Stimulated activated naive CD8-positive, alpha-beta T cell treated with anti-CD3 and anti-CD28 coated beads, Interleukin-15, Interleukin-2, amounts not matched to agents 100 U/mL and 50 U/mL, for 24 hours (primary cell): ENCODE measurements at places on chromosomes 1 and 21.

DNA sequence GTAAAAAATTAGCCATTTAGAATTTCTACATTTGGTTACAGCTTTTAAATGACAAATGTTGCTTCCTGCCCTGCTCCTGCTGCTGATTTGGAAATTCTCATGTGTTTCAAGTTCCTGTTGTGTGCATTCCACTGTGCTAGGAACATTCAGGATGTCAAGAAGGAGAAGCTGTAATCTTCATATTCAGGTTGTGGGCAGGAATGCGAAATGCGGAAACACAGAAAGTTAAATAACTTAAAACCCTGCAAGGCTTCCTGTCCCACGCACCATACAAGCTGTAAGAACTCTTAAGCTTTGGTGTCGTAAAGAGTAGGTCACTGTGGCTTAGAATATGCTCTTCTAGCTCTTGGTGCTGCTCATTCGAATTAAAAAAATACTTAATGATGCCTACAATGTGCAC is 52.6 kb downstream of the S100B start:
- no peak for DNase-seq

DNA sequence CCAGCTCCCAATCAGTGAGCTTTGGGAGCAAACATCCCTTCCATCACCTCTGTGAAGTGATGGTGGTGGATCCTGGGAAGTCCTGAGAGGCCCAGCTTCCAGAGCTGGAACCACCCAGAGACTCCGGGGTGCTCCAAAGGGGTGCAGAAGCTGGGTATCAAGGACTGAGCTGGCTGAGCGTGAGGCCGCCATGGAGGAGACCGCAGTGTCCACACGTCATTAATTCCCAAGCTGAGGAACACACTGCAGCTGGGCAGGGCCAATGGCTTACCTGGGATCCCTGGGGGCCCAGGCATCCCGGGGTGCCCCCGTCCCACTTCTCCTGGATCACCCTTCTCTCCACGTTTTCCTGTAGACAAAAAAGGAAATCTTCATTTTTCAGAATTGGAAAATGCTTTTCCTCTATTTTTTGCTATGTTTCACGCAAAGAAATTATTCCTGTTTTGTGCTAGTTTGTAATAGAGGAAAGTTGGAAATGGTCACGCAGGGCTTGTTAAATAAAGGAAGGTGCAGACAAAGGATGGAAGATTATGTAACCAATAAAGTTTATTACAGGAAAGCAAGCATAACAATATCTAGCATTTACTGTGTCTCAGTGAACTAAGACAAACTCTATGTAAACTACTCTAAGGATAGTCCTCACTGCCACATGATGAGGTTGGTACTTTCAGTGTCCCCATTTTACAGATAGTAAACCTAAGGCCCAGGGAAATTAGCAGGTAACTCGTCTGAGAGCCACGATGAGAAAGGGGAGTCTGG is 15.4 kb downstream of the COL9A2 start:
- no peak for DNase-seq

- DNase-seq, result no peak
Observed at GRCh38 chr21:26041431-26042180, 129.0 kb downstream of the APP start.

GRCh38 chr1:151706464-151707415 is 9.9 kb downstream of the CELF3 start:
- no peak for DNase-seq

GRCh38 chr1:118842452-118843201 is 145.5 kb downstream of the TBX15 start:
- no peak for DNase-seq

GRCh38 chr1:221788466-221788865 is 46.6 kb upstream of the DUSP10 start:
- no peak for DNase-seq

DNA sequence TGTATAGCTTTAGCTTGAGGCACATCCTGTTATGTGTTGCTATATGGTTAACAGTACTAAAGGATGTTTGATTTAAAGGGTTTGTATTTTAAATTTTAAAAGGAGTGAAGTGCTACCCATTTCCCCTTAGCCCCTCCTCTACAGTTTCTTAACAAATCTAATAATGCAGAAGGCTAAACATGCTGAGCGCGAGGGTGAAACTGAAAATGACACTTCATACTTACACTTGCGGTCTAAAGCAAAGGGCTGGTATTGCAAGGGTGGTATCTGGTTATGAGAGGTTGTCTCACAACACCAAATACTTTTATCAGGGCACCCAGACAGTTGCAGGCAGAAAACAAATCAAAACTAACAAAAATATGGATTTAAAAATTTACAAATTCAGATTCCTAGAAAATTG is 172.3 kb downstream of the SIPA1L2 start:
- no peak for DNase-seq

- no peak for DNase-seq
Observed at GRCh38 chr1:33163621-33164519, 18.0 kb downstream of the TRIM62 start.

DNA sequence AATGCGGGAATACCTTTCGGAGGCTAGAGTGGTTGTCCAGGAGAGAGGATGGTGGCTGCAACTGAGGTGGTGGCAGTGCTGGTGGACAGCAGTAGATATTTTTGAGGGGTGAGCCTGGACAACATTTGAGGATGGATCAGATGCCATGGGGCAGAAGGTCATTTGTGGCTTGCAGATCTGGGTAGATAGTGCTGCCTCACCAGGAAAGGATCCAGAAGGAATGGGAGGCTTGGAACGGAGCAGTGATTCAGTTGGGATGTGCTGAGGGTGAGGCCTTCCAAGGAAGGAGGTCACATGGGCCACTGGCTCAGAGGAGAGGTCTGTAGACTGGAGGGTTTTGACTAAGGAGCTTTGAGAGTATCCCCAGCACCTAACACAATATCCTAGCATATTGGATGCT is 110.8 kb upstream of the KAZN start:
- no peak for DNase-seq

- no peak for DNase-seq
Observed at GRCh38 chr1:114470681-114471080, 40.3 kb downstream of the TRIM33 start.

DNA sequence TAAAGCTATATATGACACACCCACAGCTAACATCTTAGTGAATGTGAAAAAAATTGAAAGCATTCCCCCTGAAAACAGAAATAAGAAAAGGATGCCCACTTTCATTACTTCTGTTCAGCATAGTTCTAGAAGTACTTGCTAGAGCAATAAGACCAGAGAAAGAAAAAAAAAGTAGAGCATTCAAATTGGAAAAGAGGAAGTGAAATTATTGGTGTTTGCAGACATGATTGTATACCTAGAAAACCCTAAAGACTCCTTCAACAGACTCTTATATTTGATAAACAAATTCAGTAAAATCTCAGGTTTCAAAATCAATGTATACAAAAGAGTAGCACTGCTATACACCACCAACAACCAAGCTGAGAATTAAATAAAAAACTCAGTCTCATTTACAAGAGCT is 1461.0 kb downstream of the AMY1C start:
- DNase-seq, result no peak

- peak; percentile 25 for DNase-seq
Observed at GRCh38 chr1:147245586-147246021, 3.1 kb downstream of the CHD1L start.

DNA sequence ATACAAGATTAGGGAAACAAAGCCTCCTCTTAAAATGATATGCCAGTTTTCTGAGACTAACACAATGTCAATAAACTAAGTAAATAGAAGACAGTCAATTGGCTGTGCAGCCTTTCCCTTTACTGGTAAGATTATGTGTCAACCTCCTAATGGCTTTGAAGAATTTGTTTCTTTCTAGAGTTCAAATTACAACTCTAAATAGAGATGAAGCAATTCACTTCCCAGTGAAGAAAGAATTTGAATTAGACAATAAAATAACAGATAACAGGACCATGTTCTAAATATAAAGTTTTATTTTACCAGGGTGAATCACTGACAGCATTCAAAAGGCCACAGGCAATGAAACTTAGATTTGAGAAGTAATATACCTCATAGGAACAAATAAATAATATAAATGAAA is 680.3 kb downstream of the PLA2G4A start:
- DNase-seq, result no peak

DNA sequence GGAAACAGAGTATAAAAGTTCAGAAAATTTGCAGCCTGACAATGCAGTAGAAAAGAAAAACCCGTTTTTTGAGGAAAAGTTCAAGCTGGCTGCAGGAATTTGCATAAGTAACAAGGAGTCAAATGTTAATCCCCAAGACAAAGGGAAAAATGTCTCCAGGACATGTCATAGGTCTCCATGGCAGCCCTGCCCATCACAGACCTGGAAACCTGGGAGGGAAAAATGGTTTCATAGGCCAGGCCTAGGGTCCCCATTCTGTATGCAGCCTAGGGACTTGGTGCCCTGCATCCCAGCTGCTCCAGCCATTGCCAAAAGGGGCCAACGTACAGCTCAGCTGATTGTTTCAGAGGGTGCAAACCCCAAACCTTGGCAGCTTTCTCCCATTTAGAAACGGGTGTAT is 3.6 kb upstream of the KCNT2 start:
- DNase-seq, result no peak

- DNase-seq, result no peak
Observed at GRCh38 chr1:93288558-93288957, 57.1 kb upstream of the DR1 start.

- no peak for DNase-seq
Observed at GRCh38 chr1:96926176-96926575, 204.6 kb downstream of the PTBP2 start.

GRCh38 chr1:169360415-169360814 is 7.2 kb downstream of the NME7 start:
- no peak for DNase-seq

- DNase-seq, result no peak
Observed at GRCh38 chr1:226476648-226477319, 68.9 kb upstream of the PARP1 start.

DNA sequence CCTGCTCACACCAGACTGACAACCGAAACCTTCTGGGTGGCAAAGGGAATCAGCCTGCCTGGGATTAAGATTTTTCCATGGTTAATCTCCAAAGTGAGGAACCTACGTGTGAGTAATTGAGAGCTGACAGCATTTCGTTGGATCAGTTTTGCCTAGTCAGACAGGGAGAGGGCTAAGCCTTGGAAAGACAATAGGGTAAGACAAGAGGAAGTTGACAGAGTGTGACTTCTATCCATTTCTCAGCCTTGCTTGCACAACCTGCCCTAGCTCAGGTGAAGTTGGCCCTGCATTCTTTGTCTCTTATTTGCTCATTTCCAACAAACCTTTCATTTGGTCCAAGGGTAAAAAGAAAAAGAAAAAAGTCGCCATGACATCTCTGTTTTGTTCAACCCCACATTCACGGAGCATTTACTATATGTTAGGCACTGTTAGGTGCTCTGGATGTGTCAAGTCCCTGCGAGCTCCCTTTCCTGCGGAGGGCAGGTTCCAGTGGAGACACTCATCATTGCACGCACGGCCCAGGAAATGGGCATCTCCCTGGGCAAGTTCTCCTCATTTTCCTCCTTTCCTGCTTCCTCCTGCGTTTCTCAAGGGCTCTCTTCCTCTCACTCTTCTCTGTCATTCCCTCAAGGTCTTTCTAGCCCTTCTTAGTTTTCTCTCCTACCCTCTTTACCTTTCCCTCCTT is 23.3 kb downstream of the KIRREL1 start:
- DNase-seq, result no peak

GRCh38 chr1:31346785-31347184 is 26.1 kb downstream of the FABP3 start:
- no peak for DNase-seq

GRCh38 chr1:224528900-224529299 is 87.2 kb upstream of the CNIH3 start:
- DNase-seq, result no peak

DNA sequence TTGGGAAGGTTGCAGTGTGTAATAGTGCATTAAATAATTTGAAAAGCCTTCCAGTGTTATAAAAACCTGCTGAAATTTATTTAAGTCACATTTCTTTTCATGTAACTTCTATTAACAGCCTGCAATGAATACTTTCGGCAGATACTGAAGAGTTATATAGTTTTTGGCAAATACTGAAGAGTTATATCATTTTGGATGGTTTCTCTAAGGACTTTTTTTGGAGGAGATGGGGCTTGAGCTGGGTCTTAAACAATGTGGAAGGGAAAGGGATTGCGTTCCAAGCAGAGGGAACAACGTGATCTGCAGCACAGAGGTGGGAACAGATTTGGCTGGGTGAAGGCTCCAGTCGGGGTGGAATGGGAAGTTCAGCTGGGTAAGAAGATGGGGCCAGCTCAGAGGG is 39.8 kb downstream of the MTR start:
- DNase-seq, result no peak

GRCh38 chr1:153277852-153278251 is 18.4 kb downstream of the LORICRIN start:
- DNase-seq, result peak; percentile 56

GRCh38 chr21:35095859-35096291 is 46.8 kb upstream of the RUNX1 start:
- DNase-seq, result no peak

DNA sequence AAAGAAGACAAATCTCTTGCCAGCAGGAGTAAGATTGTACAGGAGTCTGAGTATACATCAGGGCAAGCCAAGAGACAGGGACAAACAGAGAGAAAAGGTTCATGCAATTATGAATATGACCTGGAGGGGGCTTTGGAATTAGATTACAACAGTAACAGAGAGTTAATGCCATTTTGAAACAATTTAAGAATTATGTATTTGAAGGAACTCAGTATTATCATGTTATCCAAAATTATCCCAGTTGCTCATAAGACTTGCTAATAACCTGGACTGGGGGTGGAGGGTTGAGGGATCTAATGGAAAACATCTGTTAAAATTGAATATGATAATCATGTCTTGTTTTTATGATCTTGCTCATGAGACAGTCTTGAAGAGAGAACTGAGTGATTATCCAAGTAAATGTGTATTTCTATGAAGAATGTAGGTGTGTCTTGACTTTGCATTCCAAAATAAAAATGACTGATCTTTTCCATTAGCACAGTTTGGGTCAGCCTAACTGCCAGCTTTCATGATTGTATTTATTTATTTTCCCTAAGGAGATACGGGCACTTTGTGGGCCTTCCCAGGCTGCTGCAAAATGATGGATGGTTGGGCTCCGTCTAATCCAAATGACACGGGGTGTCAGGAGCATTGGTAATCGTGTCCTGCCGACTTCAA is 117.7 kb downstream of the ERG start:
- DNase-seq, result no peak

DNA sequence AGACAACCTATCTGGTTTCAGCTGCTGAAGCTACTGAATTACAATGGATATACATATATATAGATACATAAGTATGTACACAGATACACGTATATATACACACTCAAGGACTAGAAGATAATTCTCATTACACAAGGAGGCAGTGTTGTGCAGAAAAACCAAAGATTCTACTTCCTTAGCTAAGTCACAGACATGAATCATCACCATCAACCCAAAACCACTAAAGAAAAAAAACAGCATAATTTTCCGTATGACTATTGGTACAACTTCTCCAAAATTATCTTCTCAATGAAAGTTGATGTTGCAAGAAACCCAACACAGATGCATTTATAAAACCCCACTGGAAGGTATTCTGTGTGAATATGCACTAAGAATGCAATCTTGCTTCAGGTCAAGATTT is 36.8 kb upstream of the RPF1 start:
- DNase-seq, result no peak

GRCh38 chr1:96416701-96417444 is 304.7 kb upstream of the PTBP2 start:
- no peak for DNase-seq
